ENCODE measurements at places on chromosomes 1 and 21.

GRCh38 chr1:202276081-202276715 lies 65.5 kb downstream of the UBE2T start:
- no peak for DNase-seq

DNA sequence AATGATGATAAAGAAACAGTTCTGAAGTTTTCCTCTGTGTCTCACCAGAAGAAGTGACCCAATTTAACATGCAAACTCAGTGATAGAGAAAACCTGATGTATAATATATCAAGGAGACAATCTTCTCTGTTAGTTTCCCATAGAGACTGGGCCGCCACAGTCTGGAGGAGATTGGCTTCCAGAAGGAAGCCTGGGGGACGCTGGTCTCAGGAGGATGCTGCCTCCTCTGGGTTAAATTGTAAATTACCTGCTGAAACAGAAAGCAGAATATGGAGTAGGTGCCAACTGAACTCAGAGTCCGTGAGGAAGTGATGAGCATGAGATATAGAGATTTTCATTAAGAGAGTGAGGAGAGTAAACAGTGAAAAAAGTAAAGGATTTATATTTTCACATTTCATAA lies 15.8 kb downstream of the OR14I1 start:
- DNase-seq = peak; percentile 60

GRCh38 chr1:161982917-161983316 lies 40.8 kb downstream of the OLFML2B start:
- no peak for DNase-seq

GRCh38 chr1:159161719-159162026 lies 9.7 kb upstream of the CADM3 start:
- DNase-seq = no peak

DNA sequence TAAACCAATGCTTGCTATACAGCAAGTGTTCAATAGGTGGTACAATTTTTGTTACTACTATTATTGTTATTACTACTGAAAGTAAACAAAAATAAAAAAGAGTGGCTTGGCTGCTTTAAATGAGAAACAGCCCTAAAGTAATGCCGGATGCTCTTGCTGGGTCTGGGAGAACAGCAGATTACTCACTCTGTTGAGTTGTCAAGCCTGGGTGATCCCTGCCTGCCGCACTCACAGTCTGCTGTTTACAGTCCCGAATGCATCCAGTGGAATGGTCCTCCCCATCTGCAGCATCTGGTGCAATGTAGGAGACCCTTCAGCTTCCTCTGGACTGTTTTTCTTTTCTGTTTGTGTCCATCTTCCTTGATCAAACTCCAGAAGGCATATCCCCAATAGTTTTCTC lies 102.7 kb upstream of the IVNS1ABP start:
- no peak for DNase-seq

DNA sequence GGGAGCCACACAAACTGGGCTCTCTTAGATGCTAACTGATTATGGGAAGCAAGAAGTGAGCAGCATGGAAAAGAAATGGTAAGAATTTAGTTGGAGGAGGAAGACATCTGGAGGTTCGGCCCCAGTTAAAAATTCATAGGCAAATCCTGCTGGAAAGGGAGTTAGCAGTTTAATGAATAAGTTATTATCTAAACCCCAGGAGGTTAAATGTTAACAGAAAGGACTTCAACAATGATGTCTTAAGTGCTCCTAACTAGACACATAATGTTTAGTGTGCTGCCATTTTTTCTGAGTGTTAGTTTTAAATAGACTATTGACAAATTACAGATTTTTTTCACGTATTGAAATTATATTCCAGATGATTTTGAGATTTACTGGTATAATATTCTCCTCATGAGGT lies 1265.3 kb upstream of the ADGRL2 start:
- no peak for DNase-seq

- no peak for DNase-seq
Measured at GRCh38 chr1:52674497-52675384, 23.4 kb downstream of the COA7 start.

GRCh38 chr1:81792184-81792583 lies 8.6 kb upstream of the ADGRL2 start:
- DNase-seq = no peak

DNA sequence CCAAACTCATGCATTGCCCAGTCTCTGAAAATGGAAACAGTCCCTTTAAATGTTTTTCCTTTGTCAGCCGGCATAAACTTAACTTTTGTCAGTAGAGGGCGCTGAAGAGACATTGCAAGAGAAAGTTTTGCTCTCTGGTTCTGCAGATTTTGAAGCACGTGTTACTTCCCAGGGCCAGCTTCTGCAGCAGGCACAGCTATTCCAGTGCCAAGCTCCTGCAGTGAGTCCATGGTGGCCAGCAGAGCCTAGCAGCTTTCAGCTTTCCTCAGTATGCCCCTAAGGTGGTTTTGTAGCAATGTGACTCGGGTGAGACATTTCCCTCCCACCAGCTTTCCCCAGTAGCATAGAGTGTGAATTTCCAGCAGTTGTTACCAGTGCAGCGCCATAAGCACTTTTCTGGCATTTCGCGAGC lies 2.6 kb upstream of the IFI44L start:
- DNase-seq = peak; percentile 24

DNA sequence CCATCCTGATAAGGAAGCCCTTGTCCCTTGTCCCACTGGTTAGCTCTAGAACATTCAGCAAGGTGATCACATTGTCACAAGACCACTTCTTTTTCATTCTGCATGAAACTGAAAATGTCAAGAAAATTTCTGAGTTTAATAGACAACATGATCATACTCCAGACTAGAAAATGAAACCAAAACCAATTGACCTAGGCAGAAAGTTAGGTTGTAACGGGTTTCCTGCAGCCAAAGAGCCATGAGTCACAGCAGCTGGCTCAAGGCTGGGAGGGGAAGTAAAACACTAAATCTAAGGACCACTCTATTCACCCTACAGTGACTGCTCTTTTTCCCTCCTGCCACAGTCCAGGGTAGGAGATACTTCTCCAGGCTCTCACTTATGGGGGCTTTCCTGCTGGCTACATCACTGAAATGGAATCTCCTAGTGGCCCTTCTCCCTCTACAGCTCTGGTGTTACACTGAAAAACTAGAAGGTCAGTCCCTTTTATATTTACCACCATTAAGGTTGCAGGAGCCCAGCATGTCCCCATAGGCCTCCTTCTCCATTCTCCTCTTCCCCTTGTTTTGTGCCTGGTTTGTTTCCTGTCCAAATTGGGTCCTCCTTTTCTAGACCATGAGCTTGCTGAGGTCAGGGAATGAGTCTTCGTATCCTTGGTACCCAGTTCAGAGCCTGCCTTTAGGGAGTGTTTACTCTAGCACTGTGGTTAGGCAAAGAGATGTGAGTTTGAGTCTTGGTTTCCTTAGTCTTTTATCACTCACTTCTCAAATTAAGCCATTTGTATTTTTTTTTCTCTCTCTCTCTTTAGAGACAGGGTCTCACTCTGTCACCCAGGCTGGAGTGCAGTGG lies 236.5 kb upstream of the JUN start:
- peak; percentile 54 for DNase-seq

DNA sequence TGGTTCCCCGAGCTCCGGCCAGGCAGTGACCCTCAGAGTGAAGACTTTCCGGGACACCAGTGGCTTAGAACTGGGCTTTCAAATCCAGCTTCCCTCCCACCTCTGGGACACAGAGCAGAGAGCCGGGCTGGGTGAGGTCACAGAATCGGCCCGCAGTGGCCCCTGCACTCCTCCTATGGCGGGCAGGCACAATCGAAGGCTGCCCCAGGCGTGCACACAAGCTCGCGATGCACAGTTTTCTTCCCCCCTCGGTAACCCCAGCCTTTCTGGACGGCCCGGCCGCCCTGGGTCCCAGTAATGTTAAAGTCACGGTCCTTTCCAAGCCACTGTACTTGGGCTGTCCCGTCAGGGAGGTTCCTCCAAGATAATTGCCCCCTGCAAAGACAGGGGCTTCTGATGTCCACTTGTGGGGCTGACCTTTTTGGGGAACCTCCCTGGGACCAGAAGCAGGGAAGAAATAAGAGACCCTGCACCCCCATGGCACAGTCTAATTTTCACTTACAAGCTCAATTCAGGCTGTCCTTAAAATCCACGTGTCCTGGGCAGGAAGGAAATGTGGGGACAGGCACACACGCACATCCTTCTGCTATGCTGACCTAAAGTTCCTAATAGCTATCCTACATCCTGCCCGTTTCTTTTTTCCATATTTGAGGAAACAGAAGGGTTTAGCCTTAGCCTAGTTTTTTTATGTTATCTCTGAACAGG lies 13.7 kb downstream of the TFF3 start:
- DNase-seq = no peak

GRCh38 chr1:198850196-198850595 lies 211.4 kb downstream of the PTPRC start:
- no peak for DNase-seq

DNA sequence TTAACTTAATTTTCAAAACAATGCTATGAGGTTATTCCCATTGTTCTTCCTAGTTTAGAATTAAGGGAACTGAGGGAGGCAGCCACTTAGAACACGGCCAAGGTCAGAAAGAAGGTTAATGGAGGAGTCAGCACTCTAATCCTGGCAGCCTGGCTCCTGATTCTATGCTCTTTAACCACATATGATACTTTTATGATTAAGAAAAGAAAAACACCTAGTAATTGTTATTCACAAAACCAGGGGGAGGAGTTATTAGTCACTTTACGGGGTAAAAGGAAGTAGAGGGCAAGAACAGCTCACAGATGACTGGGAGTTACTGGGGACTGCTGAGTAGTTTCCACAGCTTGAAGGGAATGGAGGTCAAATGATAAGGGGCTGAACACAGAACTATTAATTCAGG lies 38.6 kb downstream of the GADD45A start:
- DNase-seq = no peak

- no peak for DNase-seq
Measured at GRCh38 chr1:188668083-188668482, 1809.6 kb downstream of the BRINP3 start.

DNA sequence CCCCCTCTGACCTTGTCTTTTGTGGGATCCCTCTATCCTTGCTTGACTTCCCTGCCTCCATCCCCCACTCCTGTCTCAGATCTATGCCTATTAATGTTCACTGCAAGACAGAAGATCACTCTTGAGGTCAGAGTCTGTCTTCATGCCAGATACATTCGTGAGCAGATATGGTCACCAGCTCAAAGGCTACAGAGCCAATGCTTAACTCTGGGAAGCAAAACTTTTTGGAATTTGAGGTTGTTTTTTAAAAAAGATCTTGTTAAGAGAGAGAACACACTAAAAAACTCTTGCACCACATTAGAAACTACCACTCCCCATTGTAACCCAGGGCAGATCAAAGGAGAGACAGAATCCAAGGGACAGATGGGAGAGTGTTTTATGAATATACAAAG lies 17.1 kb upstream of the A3GALT2 start:
- no peak for DNase-seq

- DNase-seq = no peak
Measured at GRCh38 chr1:113423826-113424225, 33.5 kb downstream of the MAGI3 start.

- peak; percentile 31 for DNase-seq
Measured at GRCh38 chr1:66764994-66765578, 12.8 kb downstream of the DYNLT5 start.

- DNase-seq = no peak
Measured at GRCh38 chr1:24990779-24991641, 60.9 kb upstream of the RUNX3 start.

GRCh38 chr1:17045150-17045549 lies 8.7 kb downstream of the SDHB start:
- DNase-seq = no peak

Measured in GM13976 (cell line).